ENCODE measurements at places on chromosomes 3 and 15.

GRCh38 chr3:136819731-136820679 lies 1.1 kb downstream of the SLC35G2 start:
- peak; percentile 45 for DNase-seq

DNA sequence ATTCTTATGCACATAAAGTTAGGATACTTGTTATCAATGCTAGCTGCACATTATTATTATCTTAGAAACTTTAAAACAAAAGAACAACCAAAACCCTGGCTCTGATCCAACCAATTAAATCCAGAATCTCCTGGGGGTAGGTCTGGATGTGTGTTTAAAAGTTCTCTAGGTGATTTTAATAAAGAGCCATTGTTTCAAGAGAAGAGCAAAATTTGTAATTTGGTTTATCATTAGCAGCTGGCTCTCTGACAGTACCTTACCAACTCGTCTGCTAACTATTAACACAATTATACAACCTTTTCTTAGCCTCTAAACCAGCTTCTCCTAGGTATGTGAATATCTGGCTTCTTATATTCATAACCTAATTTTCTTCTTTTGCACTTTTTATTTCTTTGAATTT lies 68.9 kb downstream of the IFT80 start:
- DNase-seq: no peak

- DNase-seq: no peak
Measured at GRCh38 chr15:75924576-75924975, 20.9 kb downstream of the FBXO22 start.

DNA sequence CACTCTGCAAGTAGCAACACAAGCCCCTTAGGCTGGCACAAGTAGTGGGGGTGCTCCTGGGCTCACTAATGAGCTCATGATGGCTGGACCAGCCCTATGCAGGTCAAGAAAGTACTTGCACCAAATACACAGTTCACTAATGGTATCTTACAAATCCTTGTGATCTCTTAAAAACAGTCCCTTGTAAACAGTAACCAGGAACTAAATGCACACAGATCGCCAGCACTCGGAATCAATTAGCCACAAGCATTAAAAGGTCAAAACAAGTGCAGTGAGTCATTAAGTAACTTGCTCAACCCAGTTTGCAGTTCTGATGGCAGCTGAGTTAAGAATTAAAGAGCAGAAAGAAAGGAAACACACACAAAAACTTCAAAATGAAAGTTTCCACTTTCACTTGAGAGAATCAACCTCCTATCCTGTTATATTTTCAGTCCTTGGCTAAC lies 43.2 kb downstream of the ARHGEF3 start:
- DNase-seq: no peak

GRCh38 chr15:54660356-54660755 lies 536.4 kb downstream of the RSL24D1 start:
- no peak for DNase-seq

DNA sequence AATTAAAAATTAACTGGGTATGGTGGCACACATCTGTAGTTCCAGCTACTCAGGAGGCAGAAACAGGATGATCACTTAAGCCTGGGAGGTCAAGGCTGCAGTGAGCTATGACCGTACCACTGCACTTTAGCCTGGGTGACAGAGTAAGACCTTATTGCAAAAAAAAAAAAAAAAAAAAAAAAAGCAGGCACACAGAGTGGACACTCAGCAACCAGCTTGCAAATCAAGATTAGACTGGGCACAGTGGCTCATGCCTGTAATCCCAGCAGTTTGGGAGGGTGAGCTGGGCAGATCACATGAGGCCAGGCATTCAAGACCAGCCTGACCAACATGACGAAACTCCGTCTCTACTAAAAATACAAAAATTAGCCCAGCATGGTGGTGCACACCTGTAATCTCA lies 5.4 kb downstream of the CLN6 start:
- no peak for DNase-seq

DNA sequence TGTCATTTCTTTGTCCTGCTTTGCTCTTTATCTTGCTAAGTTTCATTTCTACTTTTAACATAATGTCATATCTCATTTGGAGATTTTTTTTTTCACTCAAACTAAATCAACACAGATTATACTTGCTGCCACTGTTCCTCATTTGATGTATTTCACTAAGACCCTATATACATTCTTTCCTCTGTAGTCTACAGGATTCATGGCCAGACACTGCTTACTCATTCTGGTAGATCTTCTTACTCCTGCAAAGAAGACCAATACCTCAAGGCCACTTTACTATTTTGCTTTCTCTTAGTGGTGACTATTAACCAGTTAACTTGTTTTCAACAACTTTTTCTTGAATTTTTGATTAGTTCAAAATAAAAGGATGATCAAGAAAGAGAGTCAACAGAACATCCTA lies 26.6 kb downstream of the SLC24A5 start:
- DNase-seq: no peak

GRCh38 chr3:120801484-120801883 lies 58.9 kb downstream of the GTF2E1 start:
- no peak for DNase-seq

DNA sequence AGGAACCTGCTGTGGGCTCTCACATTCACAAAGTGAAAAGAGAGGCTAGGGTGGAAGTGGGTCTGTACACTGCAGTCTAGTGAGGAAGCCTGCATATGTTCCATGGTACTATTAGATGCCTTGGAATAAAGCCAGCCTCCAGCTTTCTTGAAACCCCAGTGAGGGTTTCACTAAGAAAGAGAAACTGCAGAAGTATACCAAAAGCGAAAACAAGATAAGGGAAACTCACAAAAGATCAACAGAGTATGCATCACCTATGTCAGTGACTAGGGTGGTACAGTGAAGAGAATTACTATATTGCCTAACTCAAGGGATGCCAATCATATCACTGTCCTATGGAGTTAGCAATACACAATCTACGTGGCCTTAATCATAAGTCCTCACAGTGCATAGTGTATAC lies 212.5 kb upstream of the GADL1 start:
- DNase-seq: no peak

- no peak for DNase-seq
Measured at GRCh38 chr3:61666615-61667330, 105.4 kb downstream of the PTPRG start.

- no peak for DNase-seq
Measured at GRCh38 chr15:25406846-25407245, 32.0 kb downstream of the UBE3A start.

DNA sequence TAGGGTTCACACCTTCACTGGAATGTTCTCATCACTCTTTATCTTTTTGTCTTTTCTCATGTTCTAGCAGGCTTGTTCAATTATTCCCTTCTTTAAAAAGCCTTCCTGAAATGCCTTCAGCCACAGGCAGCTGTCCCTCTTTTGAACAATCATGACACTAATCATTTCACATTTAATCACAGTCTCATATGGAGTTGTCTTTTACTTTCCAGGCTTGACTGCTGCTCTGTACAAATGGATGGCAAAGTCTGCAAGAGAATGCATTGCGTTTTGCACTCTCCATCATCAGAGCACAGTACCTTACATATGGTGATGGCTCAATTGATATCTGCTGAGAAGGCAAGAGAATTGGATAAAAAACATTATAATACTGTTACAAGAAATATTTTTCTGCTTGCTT lies 529.8 kb downstream of the DIPK2A start:
- DNase-seq: no peak

- no peak for DNase-seq
Measured at GRCh38 chr15:85757073-85757938, 37.4 kb downstream of the KLHL25 start.

GRCh38 chr3:107633327-107634098 lies 110.8 kb downstream of the BBX start:
- DNase-seq: no peak

- DNase-seq: no peak
Measured at GRCh38 chr3:187954873-187955586, 198.9 kb upstream of the LPP start.

GRCh38 chr15:62107571-62108121 lies 40.9 kb downstream of the C2CD4A start:
- DNase-seq: no peak

- DNase-seq: no peak
Measured at GRCh38 chr15:70061696-70062270, 35.9 kb downstream of the TLE3 start.

GRCh38 chr15:97383516-97383915 lies 577.0 kb upstream of the ARRDC4 start:
- no peak for DNase-seq

DNA sequence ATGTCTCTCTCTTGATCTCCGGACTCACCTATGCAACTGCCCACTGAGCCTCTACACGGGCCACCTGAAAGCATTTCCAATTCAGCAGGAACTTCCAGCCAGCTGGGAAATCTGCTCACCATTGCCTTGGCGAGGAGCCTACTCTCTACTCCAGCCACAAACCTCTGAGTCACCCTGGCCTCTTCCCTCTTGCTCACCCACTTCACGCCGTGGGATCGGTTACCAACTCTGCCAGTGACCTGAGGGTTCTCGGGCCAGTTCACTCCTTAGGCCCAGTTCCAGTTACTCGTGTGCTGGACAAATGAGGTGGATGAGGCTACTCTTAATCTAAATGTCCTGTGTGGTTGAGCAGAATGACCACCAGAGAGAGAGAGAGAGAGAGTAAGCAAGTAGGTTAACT lies 70.1 kb downstream of the CEMIP start:
- no peak for DNase-seq

DNA sequence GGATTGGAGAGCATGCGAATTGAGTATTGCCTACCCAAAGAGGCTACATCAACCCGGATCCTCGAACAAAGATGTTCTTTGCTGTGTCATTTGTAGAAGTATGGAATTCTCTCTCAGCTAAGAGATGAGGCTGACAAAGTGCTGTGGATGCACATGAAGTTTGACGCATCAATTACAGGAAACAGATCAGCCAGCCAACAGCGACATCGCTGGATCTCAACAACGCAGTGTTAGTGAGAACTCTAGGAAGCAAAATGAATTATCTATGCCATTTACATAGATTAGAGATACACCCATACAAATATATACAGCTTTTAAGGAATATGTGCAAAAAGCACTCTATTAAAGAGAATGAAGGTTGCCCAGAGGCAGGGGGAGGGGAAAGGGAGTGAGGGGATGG lies 160.6 kb upstream of the RGMA start:
- no peak for DNase-seq

- no peak for DNase-seq
Measured at GRCh38 chr3:48636149-48636655, 941 bp upstream of the SLC26A6 start.

DNA sequence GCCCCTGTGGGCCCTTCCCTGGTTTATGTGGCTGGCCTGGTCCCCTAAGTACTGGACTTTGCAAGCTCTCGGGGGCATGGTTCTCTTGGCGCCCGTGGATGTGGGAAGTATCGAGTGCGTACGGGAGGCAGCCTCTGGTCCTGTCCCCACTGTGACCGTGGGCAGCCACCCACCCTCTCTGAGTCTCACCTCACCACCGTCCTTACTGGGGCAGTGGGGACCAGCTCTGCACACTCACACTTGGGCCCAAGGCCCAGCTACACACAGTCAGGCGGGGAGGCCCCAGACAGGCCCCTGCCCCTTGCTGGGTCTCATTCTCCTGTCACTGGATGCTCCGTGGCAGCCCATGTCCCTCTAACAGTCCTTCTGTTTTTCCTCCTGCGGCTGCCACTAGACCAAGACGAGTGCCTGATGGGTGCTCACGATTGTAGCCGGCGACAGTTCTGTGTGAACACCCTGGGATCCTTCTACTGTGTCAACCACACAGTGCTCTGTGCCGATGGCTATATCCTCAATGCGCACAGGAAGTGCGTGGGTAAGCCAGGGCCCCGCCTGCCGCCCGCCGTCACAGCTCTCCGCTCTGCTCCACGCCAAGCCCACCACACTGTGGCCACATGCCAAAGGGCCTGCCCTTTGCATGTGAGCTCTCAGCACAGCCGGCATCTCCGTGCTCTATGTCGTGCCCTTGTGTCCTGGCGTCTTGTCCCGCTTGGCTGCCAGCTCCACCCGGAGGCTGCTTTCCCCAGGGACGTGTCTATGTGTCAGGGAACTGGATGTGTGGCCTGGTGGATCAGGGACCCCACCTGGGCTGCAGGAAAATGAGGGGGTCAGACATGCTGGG lies 72.7 kb downstream of the FBLN2 start:
- DNase-seq: no peak

- DNase-seq: no peak
Measured at GRCh38 chr3:177286034-177286433, 88.8 kb upstream of the TBL1XR1 start.

DNA sequence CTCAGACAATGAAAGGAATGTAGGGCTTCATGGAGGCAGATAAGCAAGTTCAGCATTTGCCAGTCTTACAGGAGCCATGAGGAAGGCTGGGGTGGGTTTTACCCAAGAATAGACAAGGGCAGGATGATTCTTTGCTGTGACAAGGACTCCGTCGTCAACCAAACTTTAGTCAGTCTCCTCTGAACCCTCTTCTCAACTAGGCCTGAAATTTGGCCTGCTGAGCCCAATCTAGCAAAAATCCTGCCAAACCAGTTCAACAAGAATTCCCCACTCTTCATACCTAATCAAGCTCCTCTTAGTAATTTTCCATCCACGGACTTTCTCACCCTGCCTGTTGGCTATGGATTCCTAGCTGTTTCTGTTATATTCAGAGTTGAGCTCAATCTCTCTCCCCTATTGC lies 280.5 kb downstream of the TBL1XR1 start:
- DNase-seq: no peak

GRCh38 chr3:142888481-142889211 lies at the start of gene PCOLCE2:
Gene PCOLCE2 (minus strand): TSS chr3:142889083. CDS start chr3:142888896, 187 bp downstream.
- peak; percentile 60 for DNase-seq

- DNase-seq: no peak
Measured at GRCh38 chr3:27554706-27555105, 70.5 kb upstream of the SLC4A7 start.

DNA sequence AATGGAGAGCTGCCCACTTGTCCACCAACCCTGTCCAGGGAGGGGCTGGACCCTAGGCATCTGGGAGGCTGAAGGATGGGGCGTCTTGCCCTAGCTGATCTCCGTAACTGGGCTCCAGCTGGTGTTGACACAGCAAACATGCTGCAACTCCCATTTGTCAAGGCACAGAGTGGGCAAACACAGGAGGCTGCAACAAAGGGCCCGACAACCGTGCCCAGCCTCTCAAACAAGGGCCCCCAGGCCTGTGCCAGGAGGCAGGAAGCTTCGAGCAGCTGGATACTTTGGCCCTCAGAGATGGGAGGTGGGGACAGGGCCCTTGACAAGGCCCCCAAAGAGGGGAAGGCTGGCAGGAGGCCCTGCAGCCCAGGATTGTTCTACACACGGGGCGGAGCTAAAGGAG lies 64.2 kb upstream of the TMEM115 start:
- no peak for DNase-seq

Measured in erythroblast (primary cell).